CD8-positive, alpha-beta memory T cell (primary cell): ENCODE measurements at places on chromosomes 2 and 18.

DNA sequence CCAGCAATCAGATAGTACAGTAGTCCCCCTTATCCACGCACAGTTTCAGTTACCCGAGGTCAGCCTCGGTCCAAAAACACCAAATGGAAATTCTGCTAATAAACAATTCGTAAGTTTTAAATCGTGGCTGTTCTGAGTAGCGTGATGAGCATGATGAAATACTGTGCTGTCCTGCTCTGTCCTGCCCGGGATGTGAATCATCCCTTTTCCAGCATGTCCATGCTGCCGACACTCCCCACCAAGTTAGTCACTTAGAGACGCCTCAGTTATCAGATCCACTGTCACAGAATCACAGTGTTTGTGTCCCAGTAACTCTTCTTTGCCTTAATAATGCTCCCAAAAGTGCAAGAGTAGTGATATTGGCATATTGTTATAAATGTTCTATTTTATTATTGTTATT, 62.1 kb downstream of the MEX3C start:
- no peaks in the 10 kb centered on the region for H3K27me3 ChIP-seq
- H3K4me3 ChIP-seq = no peak overlapping the region
- no peaks in the 10 kb centered on the region for H3K36me3 ChIP-seq
- DNase-seq = no peak
- no peak overlapping the region for H3K27ac ChIP-seq

DNA sequence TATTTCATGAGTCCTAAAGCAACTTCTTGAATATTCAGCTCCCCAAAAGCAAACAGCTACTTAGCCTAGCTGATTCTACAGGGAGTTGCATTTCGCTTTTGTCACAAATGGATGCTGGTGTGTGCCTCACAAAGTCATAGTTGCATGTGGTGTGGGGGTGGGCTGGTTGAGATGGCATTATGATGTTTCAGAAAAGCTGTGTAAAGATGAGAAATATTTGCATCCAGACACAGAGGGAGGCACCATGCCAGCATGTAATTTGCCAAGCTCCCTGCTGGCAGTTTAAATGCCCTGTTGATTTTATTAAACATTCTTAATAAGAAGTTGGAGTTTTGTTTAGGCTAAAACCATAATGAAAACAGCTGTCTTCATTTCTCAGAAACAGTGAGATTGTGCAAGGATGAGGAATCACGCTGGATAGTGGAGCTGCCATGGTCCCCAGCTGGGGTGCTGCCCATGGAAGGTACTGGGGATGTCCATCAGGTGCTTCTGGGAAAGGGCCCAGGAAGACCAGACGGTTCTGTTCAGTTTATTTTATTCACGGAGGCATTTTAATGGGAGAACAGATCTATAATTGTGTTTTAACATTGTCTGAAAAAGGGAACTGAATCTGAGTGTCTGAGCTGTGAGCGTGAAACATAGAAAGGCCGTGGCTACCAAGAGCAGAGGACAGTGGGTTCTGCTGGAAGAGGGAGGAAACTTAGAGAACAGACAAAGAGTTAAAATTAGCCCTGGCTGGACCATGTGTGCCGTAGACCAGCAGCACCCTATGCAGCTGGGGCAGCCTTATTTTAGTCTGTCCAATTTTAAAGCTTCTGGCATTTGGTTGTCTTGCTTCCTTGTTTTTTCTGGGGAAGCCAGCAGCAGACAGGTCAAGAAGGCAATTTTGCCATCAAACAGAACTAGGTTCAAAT, 177.1 kb downstream of the FAM210A start:
- H3K4me1 ChIP-seq = no peaks in the 10 kb centered on the region
- DNase-seq = no peak
- H3K36me3 ChIP-seq = no peaks in the 10 kb centered on the region
- no peaks in the 10 kb centered on the region for H3K27me3 ChIP-seq
- H3K4me3 ChIP-seq = no peak overlapping the region

DNA sequence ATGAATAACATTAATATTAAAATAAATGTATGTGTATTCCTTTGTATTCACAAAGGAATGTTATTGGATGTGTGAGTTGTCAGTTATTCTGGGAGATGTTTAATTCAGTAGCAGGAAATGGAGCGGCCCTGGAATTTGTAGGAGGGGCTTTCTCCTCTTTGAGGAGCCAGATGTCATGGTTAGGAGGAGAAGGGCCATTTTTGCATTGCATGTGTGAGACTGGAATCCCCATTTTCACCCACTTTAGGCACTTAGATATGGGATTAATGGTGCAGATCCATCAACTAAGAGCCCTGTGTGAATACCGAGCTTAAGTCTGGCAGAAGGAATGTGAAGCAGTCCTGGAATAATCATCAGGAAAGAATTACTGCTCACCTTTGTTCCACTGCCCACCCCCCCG, 439.2 kb downstream of the PARD3B start:
- no peak for DNase-seq
- H3K27me3 ChIP-seq = no peaks in the 10 kb centered on the region
- no peak overlapping the region for H3K4me3 ChIP-seq
- no peaks in the 10 kb centered on the region for H3K36me3 ChIP-seq
- H3K27ac ChIP-seq = no peak overlapping the region
- H3K4me1 ChIP-seq = no peaks in the 10 kb centered on the region

DNA sequence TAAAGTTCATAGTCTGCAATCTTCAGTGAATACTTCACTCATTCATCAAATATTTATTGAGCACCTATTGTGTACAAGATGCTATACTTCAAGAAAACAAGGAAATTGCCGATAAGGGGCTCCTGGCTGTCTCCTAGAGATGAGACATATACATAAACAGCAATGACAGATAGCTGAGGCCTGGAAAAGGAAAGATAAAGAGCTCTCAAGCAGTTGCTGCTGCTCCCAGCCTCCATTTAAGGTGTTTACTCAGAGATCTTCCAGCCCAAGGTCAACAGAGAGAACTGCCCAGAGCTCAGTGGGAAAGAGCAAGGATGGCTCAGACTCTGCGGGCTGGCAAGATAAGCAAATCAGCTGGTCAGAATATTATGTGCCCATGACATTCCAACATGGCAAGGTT, 3.3 kb upstream of the SLC14A2 start:
- H3K27me3 ChIP-seq = no peaks in the 10 kb centered on the region
- no peak overlapping the region for H3K4me3 ChIP-seq
- H3K4me1 ChIP-seq = no peaks in the 10 kb centered on the region
- no peaks in the 10 kb centered on the region for H3K36me3 ChIP-seq
- no peak for DNase-seq

GRCh38 chr2:235883675-235884074, 284.5 kb downstream of the GBX2 start:
- no peak for DNase-seq
- no peak overlapping the region for H3K27ac ChIP-seq
- no peaks in the 10 kb centered on the region for H3K36me3 ChIP-seq
- no peaks in the 10 kb centered on the region for H3K27me3 ChIP-seq
- no peaks in the 10 kb centered on the region for H3K4me1 ChIP-seq

- H3K27ac ChIP-seq = no peak overlapping the region
- H3K4me1 ChIP-seq = no peaks in the 10 kb centered on the region
- H3K36me3 ChIP-seq = no peaks in the 10 kb centered on the region
- no peaks in the 10 kb centered on the region for H3K27me3 ChIP-seq
- H3K4me3 ChIP-seq = no peak overlapping the region
These were observed 81.5 kb downstream of the MARCO start for GRCh38 chr2:119023534-119023933.
